ENCODE measurements at places on chromosomes 3 and 15. TPM values are rescaled to one million over a fixed set of nuclear protein-coding genes. Genes with fewer than 3 reads are reported as not detected.

DNA sequence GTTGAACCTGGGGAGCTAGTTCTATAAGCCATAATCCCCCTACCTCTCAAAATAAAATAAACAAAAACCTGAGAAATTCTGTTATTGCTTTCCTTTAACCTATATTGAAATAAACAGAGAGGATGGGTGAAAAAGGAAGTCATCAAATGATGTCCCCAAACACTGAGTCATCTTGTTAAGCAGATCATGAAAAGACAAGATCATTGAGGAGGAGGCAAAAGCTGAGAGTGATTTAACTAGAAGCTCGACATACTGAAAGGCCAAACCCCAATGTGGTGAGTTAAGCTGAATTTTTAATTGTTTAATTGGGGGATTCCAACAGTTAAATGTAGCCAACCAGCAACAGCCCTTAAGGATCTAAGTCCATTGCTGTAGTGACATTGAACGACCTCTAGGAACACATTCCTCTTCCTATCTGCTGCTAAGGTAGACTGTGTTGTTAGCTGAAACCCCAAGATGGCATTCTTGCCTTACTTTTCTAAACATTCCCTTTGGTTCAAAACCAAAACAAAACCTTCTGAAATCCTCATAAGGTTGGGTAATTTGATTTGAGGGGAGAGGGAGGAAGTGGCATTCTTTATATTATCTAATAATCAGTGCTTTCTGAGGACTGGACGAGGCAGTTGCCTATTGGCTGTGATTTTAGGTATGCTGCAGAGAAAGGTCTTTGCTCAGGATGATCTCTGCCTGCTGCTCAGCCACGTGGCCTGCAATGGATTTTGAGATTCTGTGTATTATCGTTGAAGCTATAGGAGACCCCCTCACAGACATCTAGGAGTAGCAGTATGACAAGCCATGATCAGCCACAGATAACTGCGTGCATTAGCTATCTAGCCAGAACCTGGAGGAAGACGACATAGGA is 62.7 kb upstream of the BNIP2 start:
- DNase-seq, result no peak

DNA sequence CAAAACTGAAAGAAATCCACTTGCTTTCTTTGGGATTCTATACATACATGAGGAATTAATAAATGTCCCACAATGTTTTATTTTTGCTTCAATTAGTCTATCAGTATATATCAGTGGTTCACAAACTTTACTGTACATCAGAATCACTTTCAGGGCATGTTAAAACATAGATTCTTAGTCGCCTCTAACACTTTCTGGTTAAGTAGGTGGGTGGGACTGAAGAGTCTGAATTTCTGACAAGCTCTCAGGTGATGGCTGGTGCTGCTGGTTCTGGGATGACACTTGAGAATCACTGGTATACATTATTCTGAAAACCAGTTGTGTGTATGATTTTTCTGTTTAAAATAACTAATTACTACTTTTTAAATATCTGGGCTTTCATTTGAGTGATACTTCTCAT is 393.3 kb downstream of the TBC1D5 start:
- DNase-seq, result no peak

DNA sequence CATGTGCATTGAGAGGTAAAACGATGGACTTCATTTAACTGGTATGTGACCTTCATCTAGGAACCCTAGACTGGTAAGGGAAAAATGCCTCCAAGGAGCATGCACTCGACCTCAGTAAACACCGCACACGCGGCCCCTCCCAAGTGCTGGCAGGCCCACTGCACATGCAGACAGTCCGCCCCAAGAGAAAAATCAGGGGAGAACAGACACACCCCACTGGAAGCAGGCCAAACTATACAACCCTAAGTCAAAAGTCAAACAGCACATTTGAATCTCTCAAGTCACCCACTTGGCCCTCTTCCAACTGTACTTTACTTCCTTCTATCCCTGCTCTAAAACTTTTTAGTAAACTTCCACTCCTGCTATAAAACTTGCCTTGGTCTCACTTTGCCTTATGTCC is 250.1 kb upstream of the HES1 start:
- peak; percentile 86 for DNase-seq

- no peak for DNase-seq
These were observed 98.2 kb downstream of the PLCH1 start for GRCh38 chr3:155646669-155647068.

GRCh38 chr3:159234306-159234705 is 432.5 kb downstream of the MFSD1 start:
- no peak for DNase-seq

Gene CCDC9B
- 107 TPM for total RNA-seq

Gene SST
- total RNA-seq, result 3.0 TPM

DNA sequence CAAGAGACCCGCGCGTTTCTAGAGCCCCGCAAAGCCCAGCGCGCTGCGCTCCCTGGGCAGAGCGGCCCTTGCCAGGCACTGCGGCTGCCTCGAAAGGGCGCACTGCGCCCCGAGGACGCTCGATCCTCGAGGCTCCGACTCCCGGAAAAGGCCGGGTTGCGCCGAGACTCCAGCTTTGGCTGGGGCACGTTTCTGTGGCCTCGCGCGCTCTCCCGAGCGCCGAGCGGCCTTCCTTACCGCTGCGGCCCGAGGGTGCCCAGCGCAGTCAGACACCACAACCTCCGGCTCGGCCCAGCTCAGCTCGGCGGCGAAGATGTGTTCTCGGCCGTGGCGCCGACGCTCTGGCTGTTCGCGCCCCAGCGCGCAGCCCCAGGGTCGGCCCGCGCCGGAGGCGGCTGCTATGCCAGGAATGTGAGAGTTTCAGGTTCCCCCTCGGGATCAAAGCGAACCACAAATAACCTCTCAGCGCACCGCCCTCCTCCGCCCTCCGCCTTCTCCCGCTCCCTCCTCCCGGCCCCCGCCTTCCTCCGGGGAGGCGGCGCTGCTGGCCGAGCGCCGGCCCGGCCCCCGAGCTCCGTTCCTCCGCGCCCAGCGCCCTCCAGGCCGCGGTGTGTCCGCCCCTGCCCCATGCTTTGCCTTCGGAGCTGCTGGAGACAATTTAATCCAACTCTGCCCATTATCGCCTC is at the start of gene AMOTL2:
TSS of gene AMOTL2 (minus strand) at position 343 of the 686 bp plus-strand sequence. CDS start 3,014 bp downstream, outside the sequence.
- DNase-seq, result peak; percentile 89

- DNase-seq, result no peak
These were observed 57.3 kb downstream of the TRAT1 start for GRCh38 chr3:108879915-108880314.

Gene SUCNR1
- total RNA-seq, result 0.69 TPM

Gene CD80
- 0.46 TPM for total RNA-seq

Gene RASL12
- total RNA-seq, result 17.5 TPM

All from mucosa of gallbladder (tissue), 1 donor.